Heart right ventricle (tissue), 16 donors: ENCODE measurements at places on chromosomes 7 and 10. TPM values are rescaled to one million over a fixed set of nuclear protein-coding genes. Genes with fewer than 3 reads are reported as not detected.

DNA sequence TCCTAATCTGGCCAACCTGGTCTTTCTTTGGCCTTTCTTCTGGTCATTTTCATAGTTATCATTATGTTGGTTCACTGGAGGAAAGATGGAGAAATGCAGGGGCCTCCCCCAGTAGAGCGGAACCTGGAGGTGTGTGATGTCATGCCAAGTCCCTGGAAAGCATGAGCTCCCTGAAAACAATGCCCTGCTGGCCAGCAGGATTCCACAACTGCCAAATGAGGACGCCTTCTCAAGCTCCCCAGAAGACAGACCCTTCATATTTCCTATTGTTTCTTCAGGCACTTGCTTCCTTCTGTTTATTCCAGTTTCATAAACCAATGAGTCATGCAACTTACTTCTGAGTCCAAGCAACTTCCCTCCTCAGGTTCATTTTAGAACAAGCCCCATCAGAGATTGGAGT is 339.0 kb downstream of the GATA3 start:
- no peaks in the 10 kb centered on the region for H3K36me3 ChIP-seq
- no peaks in the 10 kb centered on the region for H3K27me3 ChIP-seq
- H3K27ac ChIP-seq = no peak overlapping the region

DNA sequence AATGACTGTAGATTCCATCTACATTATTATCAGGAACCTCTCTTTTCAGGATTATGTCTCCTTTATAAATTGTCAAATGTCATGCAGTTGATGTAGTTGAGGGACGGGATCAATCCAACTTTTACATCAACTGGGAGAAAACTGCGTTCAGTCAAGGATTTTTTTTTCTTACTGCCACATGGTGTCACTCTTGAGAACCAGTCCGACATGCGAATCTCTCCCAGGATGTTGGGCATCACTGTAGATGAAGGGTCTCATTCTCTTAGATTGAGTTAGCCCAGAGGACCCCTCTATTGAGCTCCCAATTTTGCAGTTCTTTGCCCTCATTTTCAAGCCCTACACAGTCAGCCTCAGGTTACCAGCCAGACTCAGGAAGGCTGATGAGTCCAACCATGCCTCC is 120.3 kb upstream of the PTPRZ1 start:
- peaks cover 5% of the 10 kb centered on the region for H3K27me3 ChIP-seq
- no peak overlapping the region for H3K4me3 ChIP-seq
- no peak for DNase-seq

DNA sequence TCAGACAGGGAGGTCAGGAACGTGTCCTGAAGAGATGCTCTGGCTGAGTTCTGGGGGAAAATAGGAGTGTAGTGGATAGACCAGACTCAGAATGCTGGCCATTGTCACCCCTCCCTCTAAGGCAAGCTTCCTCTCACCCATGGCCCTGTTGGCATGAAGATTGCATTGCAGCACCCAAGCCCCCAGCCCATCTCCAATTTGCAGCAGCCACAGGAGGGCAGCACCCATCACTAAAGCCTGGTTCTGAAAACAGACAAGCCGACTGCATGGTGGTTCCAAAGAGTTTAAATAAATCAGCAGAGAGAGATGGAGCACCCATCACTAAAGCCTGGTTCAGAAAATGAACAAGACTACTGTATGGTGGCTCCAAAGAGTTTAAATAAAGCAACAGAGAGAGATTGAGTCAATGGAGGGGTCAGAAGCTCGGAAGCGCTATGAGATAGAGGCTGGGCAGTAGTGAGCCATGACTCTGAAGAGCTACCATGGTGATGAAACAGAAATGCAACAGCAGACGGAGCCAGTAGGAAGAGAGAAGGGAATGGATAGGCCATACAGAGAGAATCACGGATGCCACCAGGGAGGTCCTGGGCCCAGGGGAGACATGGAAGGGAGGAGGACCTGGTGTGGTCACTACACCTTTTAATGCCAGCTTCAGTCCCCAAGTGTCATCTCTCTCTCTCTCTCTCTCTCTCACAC is 237.9 kb upstream of the MYO3A start:
- no peak overlapping the region for H3K27ac ChIP-seq
- no peaks in the 10 kb centered on the region for H3K27me3 ChIP-seq
- no peak overlapping the region for H3K4me3 ChIP-seq
- H3K4me1 ChIP-seq = no peaks in the 10 kb centered on the region
- no peaks in the 10 kb centered on the region for H3K36me3 ChIP-seq

GRCh38 chr7:37570145-37570544 is 113.4 kb upstream of the GPR141 start:
- no peak overlapping the region for H3K27ac ChIP-seq
- H3K27me3 ChIP-seq = no peaks in the 10 kb centered on the region
- no peak for DNase-seq
- H3K4me1 ChIP-seq = peaks cover 3% of the 10 kb centered on the region

DNA sequence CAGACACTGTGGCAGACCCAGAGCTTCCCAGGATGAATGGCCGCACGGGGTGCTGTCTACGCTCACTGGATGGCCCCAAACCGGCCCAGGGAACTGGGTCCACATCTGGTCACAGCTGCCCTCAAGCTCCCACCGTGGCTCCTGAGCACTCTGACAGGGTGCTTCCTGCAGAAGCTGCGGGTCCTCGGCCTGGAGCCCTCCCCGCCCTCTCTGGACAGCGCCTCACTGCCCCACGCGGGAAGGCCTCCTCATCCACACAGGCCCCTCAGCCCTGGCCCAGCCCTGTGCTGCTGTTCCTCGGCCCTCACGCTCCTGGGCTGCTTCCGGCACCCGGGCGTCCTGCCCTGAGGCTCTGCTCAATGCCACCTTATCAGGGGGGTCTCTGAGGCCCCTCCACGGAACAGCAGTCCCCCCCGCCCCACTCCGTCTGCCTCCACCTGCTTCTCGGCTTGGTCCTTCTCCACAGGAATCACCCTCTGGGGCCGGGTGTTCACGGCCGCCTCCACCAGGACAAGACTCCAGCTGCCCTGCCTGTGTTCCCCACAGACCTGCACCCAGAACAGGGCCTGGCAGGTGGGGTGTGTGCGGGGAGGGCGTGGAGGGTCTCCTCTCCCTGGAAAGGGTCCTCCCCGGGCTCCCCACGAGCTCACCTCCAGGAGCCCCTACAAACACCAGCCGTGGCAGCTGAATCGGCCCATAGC is 75.4 kb upstream of the PDGFA start:
- DNase-seq = no peak
- peaks cover 11% of the 10 kb centered on the region for H3K4me1 ChIP-seq
- no peaks in the 10 kb centered on the region for H3K36me3 ChIP-seq
- H3K27ac ChIP-seq = no peak overlapping the region
- no peaks in the 10 kb centered on the region for H3K27me3 ChIP-seq

The HABP2 gene
- 0.12 TPM for polyA plus RNA-seq

DNA sequence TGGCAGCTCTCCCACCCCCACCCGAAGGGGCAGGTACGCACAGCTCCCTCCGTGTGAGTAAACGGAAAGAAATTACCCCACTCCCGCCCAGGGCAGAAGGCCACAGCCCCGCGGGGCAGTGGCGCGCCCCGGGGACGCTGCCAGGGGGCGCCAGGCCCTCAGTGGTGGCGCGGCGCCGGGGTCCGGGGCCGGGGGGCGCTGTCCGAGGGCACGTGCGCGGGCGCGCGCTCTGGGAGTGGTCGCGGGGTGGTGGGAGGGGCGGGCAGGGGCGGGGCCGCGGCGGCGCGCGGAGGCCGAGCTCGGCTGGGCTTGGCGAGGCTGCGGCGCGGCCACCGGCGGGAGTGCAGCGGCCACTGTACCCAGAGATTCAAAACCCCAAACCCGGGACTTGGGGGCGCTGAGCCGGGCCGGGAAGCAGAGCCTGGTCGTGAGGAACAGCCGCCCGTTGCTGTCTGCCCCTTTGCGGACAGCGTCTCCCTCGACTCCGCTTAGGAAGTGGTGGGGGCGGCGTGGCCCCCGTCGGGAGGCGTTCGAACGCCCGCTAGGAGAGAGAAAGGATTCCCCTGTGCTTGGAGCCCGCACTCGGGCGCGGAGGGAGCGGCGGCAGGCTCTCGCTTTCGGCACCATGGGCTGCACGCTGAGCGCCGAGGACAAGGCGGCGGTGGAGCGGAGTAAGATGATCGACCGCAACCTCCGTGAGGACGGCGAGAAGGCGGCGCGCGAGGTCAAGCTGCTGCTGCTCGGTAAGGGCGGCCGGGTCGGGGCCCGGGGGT is at the start of gene GNAI1:
Gene GNAI1, plus strand, starts transcription at position 296 of the 773 bp plus-strand sequence. Its CDS starts 330 bp downstream, at position 626.
- H3K4me3 ChIP-seq = peak within 1 kb of the TSS; percentile 95
- H3K27me3 ChIP-seq = no peaks in the 10 kb centered on the region
- peak; percentile 75 for DNase-seq
- H3K27ac ChIP-seq = peak within 1 kb of the TSS; percentile 85

DNA sequence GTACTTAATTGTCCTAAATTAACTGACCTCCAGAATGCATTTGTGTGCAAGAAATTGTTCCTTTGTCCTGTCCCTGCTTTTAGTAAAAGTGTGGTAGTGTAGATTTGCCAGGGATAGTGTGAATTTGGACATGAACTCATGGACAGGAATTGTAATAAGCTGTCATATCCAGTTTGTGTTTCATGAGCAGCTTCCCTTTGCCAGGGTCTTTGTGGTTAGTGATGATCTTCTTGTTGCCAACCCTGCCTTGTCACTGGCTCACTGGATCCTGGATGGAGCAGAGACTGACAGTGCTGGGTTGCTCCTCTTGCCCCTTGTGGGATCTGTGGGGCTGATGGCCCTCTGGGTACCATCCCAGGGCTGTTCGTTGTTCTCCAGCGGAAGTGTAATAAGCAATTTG is 110.1 kb downstream of the CCNY start:
- no peaks in the 10 kb centered on the region for H3K36me3 ChIP-seq
- H3K4me3 ChIP-seq = no peak overlapping the region
- no peaks in the 10 kb centered on the region for H3K27me3 ChIP-seq
- H3K27ac ChIP-seq = peak overlapping the region; percentile 88
- H3K4me1 ChIP-seq = peaks cover 83% of the 10 kb centered on the region

The SYT15 gene
- 0.87 TPM for polyA plus RNA-seq

DNA sequence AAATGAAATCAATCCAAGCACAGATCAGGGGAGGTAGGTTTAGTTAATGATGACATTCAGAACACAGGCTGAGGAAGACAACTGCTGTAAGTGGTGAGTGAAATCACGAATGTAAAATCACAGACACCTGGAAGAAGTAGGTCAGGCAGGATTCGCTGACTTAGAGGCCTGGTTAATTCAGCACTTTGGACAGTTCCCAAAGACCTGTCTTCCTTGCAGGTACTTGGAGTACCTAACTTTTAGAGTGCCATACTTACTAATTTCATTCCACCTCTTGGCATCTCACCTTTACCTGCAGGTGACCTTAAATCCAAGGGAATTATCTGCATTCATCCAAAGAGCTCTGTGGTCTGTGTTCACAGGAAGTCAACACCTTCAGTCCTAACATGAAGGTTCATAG is 822.3 kb downstream of the PHTF2 start:
- no peak for DNase-seq
- H3K27ac ChIP-seq = no peak overlapping the region
- no peaks in the 10 kb centered on the region for H3K4me1 ChIP-seq
- no peak overlapping the region for H3K4me3 ChIP-seq

The INTS15 gene
- polyA plus RNA-seq = 12.7 TPM

- peaks cover 8% of the 10 kb centered on the region for H3K27me3 ChIP-seq
- no peaks in the 10 kb centered on the region for H3K36me3 ChIP-seq
- peak overlapping the region; percentile 55 for H3K27ac ChIP-seq
- H3K4me3 ChIP-seq = no peak overlapping the region
- no peak for DNase-seq
Observed at GRCh38 chr10:33073641-33074415, 115.8 kb upstream of the ITGB1 start.

- H3K4me3 ChIP-seq = no peak overlapping the region
- peaks cover 18% of the 10 kb centered on the region for H3K4me1 ChIP-seq
- H3K27ac ChIP-seq = no peak overlapping the region
- H3K36me3 ChIP-seq = peaks cover 59% of the 10 kb centered on the region
- DNase-seq = peak; percentile 68
- no peaks in the 10 kb centered on the region for H3K27me3 ChIP-seq
Observed at GRCh38 chr10:3123571-3124411, 48.8 kb downstream of the PITRM1 start.

GRCh38 chr7:92135052-92135889 is 994 bp upstream of the CYP51A1 start:
- H3K27me3 ChIP-seq = no peaks in the 10 kb centered on the region
- peak overlapping the region; percentile 98 for H3K27ac ChIP-seq
- H3K36me3 ChIP-seq = peaks cover 12% of the 10 kb centered on the region
- H3K4me1 ChIP-seq = no peaks in the 10 kb centered on the region

The SERPINE1 gene
- polyA plus RNA-seq = 2.1 TPM

The COBL gene
- 25.6 TPM for polyA plus RNA-seq

The GNAT3 gene
- polyA plus RNA-seq = not detected

DNA sequence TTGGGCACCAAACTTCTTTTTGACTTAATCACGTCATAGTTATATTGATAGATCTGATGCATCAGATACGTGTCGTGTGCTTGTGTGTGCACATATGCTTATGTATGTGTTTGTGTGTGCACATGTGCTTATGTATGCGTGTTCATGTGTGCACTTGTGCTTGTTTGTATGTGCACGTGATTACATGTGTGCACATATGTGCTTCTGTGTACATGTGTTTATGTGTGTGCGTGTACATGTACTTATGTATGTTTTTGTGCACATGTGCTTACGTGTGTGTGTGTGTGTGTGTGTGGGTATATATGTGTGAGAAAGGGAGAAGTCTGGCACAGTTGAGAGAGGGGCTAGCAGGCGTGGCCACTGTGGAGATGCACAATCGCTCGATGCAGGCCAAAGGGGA is 173.4 kb downstream of the WDR37 start:
- no peaks in the 10 kb centered on the region for H3K4me1 ChIP-seq
- no peak overlapping the region for H3K4me3 ChIP-seq
- no peak overlapping the region for H3K27ac ChIP-seq
- no peaks in the 10 kb centered on the region for H3K36me3 ChIP-seq

The WDR37 gene
- 6.8 TPM for polyA plus RNA-seq

DNA sequence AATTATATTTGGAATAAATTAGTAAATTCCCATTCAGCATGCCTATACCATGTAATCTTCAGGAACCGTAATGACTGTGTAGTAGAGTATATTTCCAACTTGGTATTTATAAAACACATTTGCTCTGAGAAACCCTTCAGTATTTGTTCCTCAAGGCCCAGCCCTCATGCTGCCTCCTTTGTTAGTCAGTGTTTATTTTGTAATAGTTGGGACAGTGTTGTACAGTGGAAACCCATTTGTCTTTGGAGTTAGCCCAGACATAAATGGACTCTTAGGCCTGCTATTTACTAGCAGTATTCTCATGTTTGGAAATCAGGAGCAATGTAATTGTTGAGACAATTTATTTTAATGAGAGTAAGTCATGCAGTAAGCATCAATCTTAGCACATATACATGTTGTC is 686.9 kb downstream of the AUTS2 start:
- no peaks in the 10 kb centered on the region for H3K36me3 ChIP-seq
- H3K4me1 ChIP-seq = no peaks in the 10 kb centered on the region
- DNase-seq = no peak
- no peaks in the 10 kb centered on the region for H3K27me3 ChIP-seq
- H3K27ac ChIP-seq = no peak overlapping the region

DNA sequence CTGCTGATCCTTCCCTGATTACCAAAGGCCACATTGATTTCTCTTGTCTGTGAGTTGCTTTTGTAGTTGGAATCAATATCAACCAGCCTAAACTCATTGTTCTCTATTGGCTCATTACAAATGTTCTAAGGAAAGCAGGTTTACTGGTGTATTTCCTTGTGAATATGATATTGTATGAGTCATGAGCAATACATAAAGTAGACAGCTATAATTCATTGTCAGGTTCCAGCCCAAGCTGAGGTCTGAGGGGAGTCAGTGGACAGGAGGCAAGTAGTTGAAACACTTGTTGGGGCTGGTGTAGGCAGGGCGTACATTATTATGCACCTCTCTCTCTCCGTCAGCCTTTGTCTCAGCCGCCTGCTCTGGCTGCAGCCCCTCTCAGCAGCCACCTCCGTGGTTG is 451.7 kb downstream of the IPMK start:
- no peak for DNase-seq
- no peak overlapping the region for H3K4me3 ChIP-seq
- no peaks in the 10 kb centered on the region for H3K36me3 ChIP-seq
- H3K27ac ChIP-seq = no peak overlapping the region
- no peaks in the 10 kb centered on the region for H3K27me3 ChIP-seq
- no peaks in the 10 kb centered on the region for H3K4me1 ChIP-seq

The GJD4 gene
- polyA plus RNA-seq = 0.03 TPM
